ENCODE measurements at places on chromosomes 7 and 10. TPM values are rescaled to one million over a fixed set of nuclear protein-coding genes. Genes with fewer than 3 reads are reported as not detected.
A peak's percentile ranks its signal among the peaks of the same experiment; 100 is the strongest.

DNA sequence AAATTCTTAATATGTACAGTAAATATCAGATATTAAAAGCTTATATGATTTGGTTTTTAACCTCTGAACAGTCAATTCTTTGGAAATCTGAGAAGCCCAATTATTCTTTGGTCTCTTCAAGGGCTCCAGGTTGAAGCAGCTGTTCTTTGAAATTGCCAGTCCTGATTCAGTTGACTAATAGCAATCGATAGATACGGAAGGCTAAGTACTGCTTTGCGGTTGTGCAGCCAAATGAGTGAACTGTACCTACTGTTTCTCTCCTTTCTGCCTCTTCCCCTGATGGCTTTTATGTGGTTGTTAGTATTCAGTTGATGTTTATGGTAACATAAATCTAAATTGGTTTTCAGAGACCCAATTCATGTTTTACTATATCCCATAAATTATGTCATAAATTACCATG is 103.1 kb upstream of the RPA3 start:
- peak; percentile 9 for DNase-seq

- no peak for DNase-seq
These were observed 123.3 kb downstream of the AOAH start for GRCh38 chr7:36600869-36601530.

BAZ1B gene
- 69.3 TPM for total RNA-seq

ANKRD61 gene
- not detected for total RNA-seq

GRCh38 chr7:50798126-50798525 is 15.4 kb upstream of the GRB10 start:
- no peak for DNase-seq

DNA sequence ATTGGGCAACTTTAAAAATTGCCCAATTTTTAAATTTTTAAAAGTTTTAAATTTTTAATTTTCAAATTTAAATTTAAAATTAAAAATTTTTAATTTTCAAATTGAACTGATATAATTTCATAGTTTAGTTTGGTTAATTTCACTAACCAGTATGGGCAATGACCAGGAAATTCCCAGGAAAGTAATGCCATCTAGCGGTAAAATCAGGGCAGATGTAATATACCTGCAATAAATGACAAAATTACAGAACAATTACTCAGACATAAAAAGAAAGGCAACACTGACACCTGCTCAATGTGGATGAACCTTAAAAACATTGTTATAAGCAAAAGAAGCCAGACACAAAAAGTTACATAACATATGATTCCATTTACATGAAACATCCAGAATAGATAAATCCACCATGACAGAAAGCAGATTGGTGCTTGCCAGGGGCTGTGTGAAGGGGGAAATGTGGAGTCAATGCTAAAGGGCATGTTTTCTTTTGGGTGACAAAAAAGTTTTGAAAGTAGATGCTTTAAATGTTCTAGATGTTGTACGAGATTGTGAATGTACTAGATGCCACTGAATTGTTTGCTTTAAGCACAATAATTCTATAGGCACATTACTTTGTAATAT is 28.6 kb upstream of the SLC16A12 start:
- peak; percentile 55 for DNase-seq

HECW1 gene
- 0.28 TPM for total RNA-seq

GRCh38 chr7:16123117-16123770 is 298.1 kb downstream of the CRPPA start:
- no peak for DNase-seq

RBP3 gene
- not detected for total RNA-seq

GBX1 gene
- not detected for total RNA-seq

- no peak for DNase-seq
These were observed 86.2 kb downstream of the SORBS1 start for GRCh38 chr10:95475003-95475383.

CDK14 gene
- total RNA-seq, result 52.3 TPM

DNA sequence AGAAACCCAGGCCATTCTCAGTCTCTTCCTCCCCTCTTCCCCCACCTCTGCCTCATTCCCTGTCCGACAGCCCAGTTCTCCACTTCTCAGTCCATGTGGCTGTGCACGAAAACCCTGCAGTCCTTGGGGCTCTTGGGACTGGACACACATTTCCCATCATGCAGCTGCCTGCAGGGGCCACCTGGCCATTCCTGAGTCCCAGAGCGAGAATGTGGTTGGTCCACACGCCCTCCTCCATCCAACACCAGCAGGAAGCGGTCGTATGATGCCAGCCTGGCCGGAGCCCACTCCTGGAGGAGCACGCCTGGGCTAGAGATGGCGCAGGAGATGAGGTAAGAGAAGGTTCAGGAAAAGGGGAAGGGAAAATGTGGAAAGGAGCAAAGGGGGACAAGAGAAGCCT is 222.5 kb downstream of the USP6NL start:
- no peak for DNase-seq

DNA sequence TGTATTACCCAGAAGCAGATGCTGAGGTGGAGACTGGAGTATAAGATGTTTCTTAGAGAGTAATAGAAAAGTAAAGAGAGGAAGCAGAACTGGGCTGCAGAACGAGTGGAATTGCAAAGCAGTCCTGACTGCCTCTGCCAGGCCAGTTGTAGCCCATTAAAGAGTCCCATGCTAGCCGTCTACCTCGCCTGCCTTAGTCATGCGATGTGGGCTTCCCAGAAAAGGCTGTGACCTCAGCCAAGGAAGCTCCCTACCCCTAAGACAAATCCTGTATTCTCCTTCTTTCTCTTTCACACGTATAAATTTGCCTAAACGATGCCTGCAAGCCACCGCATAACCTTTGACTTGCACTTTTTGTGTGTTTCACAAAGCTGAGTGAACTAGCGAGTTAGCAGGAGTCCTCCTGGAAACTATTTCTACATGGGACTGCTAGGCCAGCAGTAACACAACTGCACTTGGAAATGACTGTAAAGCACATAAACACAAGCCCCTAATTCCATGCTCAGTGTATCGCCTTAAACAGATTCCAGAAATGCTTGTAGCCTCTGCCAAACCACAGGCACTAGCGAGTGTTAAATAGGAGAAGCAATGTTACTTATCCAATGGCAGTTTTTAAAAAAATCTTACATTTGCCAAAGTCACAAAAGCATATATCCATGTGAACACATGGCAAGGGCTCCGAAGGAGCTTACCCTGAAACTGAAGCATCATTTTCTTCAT is 47.4 kb upstream of the GNAI1 start:
- no peak for DNase-seq

PPP1R9A gene
- total RNA-seq, result 40.7 TPM

- no peak for DNase-seq
These were observed 46.3 kb downstream of the SPAG6 start for GRCh38 chr10:22391600-22391999.

TMEM254 gene
- 34.6 TPM for total RNA-seq

SLF2 gene
- total RNA-seq, result 19.5 TPM

- peak; percentile 14 for DNase-seq
These were observed 48.5 kb downstream of the HERPUD2 start for GRCh38 chr7:35646289-35647023.

NME8 gene
- total RNA-seq, result 0.34 TPM

DNA sequence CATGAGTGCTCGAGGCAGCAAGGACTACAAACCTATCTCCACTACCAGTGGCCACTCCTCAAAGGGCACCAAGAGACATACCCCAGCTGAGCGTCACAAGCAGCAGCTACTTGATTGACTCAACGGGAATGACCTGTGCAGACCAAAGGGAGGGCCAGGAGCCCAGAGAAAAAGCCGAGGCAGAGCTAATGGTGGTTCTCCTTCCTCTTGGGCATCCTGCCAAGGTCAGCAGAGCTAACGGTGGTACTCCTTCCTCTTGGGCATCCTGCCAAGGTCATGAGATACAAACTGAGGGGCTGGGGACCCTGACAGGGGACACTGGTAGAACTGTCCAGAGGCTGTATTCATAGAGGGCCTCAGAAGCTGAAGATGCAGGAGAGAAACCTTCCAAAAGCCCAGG is 60.4 kb downstream of the FAM53B start:
- no peak for DNase-seq

DNA sequence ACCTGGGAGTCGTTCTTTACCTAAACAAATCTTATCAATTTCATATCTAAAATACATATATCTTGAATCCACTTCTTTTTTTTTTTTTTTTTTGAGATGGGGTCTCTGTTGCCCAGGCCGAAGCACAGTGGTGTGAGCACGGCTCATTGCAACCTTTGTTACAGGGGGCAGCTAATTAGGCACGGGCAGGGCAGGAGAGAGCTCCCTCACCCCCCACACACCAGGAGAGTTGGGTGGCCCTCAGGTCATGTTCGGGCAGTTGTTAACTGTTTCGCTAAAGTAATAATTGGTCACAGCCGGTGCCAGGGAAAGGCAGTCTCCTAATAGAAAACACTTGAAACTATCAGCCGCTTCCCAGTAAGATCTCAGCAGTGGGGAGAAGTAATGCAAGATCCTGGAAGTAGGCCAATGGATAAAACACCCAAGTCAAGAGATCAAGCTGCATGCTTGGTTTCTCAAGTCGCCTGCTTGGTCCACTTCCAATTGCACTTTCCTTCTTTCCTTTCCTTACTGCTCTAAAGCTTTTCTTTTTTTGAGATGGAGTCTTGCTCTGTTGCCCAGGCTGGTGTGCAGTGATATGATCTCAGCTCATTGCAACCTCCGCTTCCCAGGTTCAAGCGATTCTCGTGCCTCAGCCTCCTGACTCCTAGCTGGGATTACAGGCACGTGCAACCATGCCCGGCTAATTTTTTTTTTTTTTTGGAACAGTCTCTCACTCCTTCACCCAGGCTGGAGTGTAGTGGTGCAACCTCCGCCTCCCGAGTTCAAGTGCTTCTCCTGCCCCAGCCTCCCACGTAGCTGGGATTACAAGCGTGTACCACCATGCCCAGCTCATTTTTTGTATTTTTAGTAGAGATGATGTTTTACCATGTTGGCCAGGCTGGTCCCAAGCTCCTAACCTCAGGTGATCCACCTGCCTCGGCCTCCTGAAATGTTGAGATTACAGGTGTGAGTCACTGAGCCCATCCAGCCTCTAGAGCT is 21.3 kb upstream of the EFCAB10 start:
- no peak for DNase-seq

GRCh38 chr7:91330191-91330808 is 66.1 kb downstream of the FZD1 start:
- no peak for DNase-seq

- DNase-seq, result no peak
These were observed 18.3 kb upstream of the RALA start for GRCh38 chr7:39605087-39605486.

GCK gene
- 0.15 TPM for total RNA-seq

DNA sequence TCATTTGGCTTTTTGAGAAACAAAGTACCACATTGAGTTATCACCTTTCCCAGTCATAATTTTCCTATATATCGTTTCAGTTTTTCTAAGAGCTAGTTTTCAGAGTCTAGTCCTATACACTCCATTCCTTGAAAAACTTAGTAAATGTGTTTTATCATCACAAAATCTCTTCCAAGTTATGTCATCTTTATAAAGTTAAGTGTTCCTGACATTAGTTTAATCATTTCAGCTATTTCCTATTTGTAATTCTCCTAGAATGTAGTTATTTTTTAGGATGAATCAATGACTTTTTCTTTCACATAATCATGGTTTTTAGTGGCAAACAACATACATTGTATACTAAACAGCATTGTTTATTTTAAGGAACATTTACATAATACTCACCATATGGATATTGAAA is 191.7 kb upstream of the BET1 start:
- no peak for DNase-seq

- no peak for DNase-seq
These were observed 75.9 kb upstream of the NXPH1 start for GRCh38 chr7:8357536-8357935.

- DNase-seq, result no peak
These were observed 8.3 kb downstream of the NOD1 start for GRCh38 chr7:30470163-30470770.

DNA sequence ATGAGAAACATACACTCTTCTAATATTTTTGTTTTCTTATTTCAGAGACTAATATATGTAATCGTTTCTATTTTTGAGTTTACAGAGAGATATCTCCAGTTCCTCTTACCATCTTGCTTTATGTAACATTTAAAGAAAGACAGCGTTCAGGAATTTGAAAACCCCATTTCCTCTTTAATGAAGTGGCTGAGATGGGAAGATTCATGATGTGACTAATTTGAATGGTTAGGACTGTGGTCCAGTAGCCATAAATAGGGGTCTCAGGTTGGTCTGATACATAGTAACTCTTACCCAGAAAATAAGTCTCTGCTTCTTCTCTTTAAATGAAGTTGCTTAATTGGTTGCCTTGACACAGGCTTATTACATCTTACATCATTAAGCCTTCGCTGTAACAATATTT is 6.9 kb downstream of the KMT2E start:
- DNase-seq, result no peak

DNA sequence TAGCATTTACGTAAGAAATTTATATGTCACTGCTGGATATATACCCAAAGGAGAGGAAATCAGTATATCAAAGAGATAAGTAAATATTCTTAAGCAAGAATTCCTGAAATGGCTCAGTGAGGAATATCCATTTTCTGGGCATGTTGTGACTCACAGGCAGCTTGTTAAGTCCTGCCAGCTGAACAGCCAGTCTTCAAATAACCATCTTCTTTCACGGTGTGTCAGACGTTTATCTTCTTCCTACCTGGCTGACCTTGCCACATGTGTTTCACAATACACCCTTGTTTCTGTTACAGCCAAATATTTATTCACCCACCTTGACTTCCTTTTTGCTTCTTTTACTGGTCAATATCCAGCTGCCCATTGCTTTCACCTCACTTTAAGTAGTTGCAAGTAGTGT is 648.1 kb downstream of the ANKRD7 start:
- no peak for DNase-seq

DNA sequence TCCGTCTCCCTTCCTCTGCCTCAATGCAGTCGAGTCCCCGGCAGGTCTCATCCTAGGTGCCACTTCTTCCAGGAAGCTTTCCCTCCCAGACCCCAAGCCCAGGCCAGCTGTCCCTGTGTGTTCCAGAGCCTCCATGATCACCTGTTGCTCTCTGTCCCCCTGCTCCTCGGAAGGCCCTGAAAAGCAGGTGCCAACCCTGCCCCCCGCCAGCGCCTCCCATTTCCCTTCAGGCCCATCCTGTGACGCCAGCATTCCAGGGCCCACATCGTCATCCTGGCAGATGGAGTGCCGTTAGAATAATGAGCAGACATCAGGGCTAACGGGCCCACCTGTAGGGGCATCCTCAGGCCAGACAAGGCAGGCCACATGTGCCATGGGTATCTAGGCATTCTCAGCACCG is 253.0 kb upstream of the PPP2R2D start:
- no peak for DNase-seq

HMX2 gene
- total RNA-seq, result 0.21 TPM

DNA sequence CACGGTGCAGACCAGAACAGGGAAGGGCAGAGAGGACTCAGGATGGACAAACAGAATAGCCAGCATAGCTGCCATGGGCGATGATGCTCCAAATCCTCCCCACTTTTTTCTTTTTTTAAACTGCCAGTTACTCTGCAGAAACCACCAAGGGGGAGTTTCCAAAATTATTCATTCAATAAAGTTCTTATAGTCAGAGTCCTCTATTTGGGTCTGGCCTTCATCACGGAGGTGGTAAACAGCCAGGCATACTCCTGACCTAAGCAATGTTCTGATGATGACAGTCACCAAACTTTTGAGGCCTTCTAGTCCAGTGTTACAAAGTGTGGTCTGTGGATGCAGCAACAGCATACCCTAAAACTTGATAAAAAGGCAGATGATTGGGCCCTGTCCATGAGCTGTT is 12.3 kb downstream of the RAPGEF5 start:
- DNase-seq, result no peak

All from neural progenitor cell (in vitro differentiated cells).